Right lung (tissue), 10 donors: ENCODE measurements at places on chromosomes 4 and X.

DNA sequence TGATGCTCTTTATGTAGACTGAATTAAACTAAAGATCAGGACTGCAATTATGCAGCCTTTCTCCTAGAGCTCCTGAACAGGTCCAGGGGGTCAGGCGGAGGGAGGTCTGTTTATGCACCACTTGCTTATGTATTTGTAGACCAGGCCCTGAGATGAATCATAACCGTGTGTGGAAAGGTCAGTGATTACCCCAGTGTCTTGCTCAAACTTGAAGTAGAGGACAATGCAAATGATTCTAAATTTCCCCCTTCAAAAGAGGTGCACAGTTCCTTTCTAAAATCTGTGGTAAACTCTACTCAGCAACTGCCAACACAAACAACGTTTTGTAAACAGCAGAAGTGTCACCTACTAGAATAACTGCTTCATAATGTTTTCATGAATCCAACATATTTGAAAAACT lies 13.0 kb upstream of the TBC1D9 start:
- no peak for DNase-seq

DNA sequence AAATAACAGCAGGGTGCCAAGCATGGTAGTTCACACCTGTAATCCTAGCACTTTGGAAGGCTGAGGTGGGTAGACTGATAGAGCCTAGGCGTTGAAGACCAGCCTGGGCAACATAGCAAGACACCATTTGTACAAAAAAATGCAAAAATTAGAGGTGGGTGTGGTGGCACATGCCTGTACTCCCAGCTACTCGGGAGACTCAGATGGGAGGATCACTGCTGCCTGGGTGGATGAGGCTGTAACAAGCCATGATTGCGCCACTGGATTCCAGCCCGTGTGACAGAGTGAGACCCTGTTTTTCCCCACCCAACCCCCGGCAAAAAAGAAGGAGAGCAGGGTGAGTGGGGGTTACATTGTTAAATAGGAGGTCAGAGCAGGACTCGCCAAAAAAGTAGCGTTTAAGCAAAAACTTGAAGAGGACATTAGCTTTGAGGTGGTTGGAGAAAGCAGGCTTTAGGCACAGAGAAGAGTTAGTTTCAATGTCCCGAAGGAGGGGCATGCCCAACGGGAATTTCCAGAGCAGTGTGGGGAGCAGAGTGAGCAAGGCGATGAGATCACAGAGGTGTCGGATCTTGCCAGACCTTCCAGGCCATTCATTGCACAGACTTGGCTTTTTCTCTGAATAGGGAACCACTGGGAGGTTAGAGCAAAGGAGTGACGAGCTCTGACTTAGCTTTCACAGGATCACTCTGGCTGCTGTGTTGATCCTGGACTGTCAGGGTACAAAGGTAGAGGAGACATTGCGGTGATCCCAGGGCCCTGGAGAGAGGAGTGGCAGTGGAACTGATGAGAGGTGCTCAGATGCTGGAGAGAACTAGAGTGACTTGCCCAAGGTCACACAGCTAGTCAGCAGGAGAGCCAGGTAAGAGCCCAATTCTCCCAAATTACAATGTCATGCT lies 70.6 kb downstream of the TRAPPC11 start:
- DNase-seq, result no peak

GRCh38 chrX:19293606-19294325 lies 50.0 kb upstream of the PDHA1 start:
- no peak for DNase-seq

DNA sequence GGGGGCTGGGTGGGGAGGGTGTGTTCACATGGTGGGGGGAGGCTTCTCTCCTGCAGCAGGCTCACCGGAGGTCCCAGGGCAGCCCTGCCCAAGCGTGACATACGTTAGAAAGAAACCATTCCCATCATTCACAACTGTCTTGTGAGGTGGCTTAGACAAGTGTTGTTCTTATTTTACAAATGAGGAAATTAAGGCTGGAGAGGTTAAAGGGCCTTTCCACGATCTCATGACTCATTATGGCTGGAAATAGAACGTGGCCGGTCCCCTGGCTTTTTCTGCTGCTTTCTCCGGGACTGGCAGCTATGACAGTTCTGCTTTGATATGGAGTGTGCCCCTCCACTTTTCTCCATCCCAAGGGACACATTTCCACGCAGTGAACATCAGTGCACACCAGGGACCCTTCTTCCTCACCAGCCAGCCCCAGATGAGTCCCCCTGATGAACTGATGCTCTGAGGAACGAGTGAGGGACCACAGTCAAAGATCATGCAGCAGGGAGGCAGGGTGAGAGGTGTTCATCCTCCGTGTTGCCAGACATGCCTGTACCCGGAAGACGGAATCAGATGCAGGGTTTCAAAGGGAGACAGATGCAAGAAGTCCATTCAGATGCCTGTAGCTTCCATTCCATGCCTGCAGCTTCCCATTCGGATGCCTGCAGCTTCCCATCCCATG lies 64.0 kb upstream of the ACSL1 start:
- DNase-seq, result no peak
